Endodermal cell (in vitro differentiated cells): ENCODE measurements at places on chromosomes 4 and X.

DNA sequence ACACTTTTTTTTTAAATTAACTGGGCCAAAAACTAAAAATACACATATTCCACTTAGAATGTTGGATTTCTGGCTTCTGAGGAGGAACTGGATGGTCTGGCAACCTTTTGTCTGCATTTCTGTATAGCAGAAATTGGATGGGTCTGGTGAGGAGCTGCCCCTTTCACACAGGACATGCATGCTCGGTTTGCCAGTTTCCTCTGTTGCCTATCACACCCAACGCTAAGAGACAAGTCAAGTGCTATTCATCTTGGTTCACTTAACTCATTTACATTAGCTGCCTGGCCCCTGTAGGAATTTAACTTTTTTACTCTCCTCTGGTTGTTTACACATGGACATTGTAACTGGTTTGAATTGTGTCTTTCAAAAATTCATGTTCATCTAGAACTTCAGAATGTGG, 195.7 kb downstream of the PACRGL start:
- no peak for DNase-seq

GRCh38 chr4:149202117-149202516, 613.5 kb downstream of the IQCM start:
- DNase-seq, result no peak

DNA sequence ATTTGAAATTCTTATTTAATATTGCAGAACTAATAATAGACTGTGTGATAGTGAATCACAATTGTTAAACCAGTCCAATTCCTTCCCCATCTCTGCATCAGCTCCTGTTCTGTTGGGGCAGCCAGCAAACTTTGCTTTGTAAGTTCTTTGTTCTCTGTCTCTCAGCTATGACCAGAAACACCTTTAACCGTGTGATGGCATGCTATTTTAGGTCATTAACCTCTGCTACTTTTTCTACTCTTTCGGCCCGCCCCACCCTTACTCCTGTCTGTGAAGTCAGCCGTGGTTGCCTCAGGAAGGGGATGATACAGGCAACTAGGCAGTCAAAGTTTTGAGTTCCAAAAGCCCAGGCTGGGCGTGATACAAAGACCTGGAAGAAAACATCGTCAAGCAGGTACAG, 51.3 kb upstream of the EGFL6 start:
- DNase-seq, result no peak

GRCh38 chrX:118418811-118419251, 72.9 kb downstream of the WDR44 start:
- DNase-seq, result peak; percentile 69

- DNase-seq, result no peak
Observed at GRCh38 chrX:20595928-20596575, 329.3 kb upstream of the RPS6KA3 start.

DNA sequence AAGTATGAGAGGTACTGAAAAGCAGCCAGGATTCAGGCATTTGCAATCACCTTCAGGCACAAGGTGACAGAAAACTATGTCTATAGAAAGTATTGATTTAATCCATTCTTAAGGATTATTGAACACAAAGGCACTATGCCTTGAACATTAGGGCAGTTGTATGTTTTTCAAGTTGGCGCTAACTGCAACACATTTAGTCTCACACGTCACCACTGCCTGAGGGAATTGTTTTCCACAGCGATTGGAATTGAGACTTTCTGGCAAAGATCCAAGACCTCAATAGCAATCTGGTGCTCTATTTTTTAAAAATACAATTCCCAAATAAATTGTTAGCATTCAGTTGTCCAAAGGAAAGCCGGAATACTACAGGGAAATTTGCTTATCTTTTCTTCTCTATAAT, 52.7 kb upstream of the FTHL17 start:
- DNase-seq, result no peak

DNA sequence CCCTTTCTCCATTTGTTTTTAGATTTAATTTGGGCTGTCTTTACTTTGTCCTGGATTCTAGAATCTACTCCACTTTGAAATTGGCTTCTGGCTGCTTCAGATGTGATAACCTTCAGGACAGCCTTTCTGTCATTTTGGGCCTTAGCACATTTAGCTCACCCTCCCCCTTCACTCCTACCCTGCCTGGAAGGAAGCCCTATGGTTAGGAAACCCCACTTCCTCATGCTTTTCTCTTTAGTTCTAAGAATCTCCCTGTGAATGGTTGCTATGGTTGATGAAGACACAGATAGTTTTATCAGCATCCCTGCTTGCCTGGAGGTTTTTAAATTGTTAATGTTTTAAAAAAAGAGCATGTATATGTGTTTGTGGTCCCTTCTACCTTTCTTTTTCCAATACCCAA, 100.7 kb upstream of the PTPN13 start:
- DNase-seq, result no peak

DNA sequence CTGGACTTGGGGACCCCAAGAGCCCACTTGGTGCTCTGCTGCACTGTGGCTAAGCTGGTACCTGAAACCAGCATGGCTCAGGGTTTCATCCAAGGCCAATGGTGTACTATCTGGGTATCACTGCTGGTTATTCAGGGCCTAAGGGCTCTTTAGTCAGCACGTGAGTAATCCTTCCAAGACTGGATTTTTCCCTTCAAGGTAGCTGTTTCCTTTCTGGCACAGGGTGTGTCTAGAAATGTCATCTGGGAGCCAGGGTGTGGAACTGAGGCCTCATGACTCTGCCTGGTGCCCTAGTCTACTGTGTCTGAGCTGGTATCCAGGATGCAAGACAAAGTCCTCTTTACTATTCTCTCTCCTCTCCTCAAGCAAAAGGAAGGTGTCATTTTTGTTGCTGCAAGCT, 99.0 kb upstream of the QRFPR start:
- no peak for DNase-seq

- peak; percentile 28 for DNase-seq
Observed at GRCh38 chrX:153638041-153638371, 9.0 kb upstream of the DUSP9 start.

DNA sequence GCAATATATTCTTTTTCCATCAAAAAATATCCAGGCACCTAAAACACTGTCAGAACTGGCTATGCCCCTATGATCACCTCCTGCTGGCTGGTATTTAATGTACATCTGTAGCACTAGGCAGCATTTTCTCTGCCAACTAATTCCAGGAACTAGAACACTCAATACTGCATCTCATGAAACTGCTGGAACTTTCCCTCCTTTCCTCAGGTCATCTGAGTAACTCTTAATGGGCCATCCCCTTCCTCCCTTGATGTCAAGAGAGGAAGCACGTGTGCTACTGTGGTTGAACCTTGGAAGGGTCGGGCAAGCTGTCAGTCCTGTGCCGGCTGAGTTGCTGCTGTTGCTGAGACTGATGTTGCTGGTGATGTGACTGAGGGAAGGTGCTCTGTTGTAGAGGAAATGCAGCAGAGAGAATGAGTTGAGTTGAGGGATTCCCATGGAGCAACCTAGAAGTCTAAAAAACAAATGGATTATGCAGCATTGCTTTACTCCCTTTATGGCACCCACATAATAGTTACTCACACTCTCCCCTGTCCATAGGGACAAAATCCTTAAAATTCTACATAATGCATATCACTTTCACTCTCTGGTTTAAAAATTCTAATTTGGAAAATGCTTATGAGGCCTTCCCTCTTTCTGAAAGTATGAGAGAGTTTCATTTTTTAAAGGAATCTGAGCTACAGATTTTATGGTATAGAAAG, 39.5 kb downstream of the TMEM165 start:
- no peak for DNase-seq

- no peak for DNase-seq
Observed at GRCh38 chr4:4720646-4721045, 138.8 kb upstream of the MSX1 start.

DNA sequence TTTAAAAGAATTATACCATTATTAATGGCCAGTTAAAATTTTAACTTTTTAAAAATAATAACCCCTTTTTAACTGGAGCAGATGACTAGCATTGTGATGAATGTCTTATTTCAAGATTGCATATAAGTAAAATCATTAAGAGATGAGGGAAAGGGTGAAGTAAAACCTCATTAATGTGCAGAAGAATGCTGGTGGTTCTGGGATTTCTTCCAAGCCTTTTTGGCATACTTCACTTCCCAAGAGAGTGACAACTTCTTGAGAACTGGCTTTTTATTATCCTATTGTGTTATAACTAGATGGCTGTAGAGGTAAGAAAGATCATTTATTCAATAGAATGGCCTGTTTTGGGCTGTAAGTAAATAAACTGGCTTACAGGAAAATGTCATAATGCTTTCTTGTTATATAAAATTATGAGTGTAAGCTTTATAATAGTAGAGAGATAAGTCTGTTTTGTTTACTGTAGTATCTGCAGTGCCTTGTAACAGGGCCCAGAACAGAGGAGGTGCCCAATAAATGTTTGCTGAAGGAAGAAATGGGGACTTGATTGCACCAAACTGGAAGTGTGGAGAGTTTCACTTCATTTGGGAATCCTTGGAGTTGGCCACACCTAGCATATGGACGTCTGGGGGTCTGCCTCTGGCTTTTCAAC, 242.9 kb upstream of the PITX2 start:
- no peak for DNase-seq

DNA sequence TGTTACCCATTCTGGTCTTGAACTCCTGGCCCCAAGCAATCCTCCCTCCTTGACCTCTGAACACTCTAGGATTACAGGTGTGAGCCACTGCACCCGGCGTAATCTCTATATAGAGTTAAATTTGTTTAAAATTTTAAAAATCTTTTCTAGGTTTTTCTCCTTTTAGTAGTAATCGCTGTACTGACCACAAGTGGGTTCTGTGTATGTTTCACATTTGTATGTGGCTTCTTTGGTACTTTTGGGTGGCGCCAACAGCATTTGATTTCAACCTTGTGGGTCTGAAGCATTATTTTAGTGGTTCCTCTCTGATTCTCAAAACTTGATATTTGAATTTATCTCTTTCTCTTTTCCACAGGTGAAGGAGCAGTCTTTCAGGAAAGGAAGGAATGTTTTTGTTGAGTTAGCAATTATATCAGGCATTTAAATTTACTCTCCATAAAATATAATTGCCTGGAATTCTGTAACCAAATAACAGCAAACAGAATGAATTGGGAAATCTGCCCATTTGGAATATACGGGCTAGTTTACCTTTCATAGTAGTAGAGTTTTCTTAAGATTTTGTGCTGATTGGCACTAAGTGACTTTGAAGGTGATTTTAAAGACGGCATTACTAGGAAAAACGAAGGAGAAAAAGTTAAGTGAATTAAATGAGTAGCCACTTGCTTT, 29.5 kb downstream of the ARHGAP10 start:
- no peak for DNase-seq

DNA sequence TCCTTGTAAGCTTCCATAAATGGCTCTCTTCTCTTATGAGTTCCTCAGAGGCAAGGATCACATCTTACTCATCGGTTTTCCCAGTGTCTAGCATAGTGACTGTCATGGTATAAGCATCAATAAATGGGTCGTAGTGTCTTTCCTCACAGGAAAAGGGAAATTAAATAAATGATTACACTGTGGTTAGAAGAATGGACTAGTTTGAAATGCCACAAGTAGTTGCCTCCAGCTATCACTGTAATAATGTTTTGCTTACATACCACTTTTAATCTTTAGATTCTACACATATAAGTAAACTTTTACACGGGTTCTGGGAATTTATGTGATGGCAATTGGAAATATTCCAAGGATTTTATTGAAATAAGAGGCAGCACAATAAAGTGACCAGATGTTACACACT, 152.8 kb upstream of the CXorf51A start:
- no peak for DNase-seq

- peak; percentile 51 for DNase-seq
Observed at GRCh38 chrX:38717871-38718270, 83.4 kb upstream of the MID1IP1 start.

DNA sequence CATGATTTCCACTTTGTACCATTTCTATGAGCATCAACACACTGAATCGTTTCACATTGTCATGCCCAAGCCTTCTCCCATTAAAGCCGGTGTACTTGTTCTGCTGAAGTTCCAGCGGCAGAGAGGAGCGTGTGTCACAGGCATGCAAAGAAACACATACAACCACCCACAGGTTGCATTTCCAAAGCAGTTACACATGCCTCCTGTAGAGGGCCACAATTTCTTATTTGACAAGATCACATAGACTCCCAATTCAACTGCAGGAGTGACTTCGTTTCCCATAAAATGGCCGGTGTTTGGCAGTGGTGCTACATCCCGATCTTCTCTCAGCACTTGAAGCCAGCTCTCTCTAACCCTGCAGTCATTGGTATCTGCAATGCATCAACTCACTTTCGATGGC, 992.6 kb downstream of the NLGN4X start:
- DNase-seq, result peak; percentile 59

GRCh38 chrX:71103110-71103983, 3.2 kb downstream of the CXorf65 start:
- peak; percentile 74 for DNase-seq

DNA sequence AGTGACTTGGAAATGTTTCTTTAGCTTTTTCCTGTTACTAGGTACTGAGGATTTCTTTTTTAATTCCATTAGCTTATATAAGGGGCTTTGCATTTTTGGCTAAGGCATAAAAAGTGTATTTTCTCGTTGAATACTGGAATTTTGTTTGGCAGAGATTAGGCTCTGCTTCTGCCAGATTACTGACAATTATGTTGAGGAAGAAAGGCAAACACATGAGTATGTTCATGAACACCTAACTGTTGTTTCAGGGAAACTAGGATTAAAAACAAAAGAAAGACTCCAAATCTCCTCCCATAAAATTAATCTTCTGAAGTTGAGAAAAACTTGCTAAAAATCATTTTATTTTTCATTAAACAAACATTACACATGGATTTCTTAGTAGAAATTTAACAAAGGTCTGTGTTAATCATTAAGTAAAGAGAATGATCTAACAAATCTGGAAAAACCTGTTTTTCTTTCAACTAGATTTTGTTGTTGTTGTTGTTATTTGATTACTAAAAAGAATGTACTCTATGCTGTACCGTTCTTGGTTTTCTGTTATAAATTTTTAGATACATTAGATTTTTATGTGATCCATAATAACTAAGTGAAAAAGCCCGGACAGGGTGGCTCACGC, 43.3 kb upstream of the STAG2 start:
- no peak for DNase-seq

GRCh38 chr4:67459164-67459563, 86.1 kb downstream of the CENPC start:
- no peak for DNase-seq

DNA sequence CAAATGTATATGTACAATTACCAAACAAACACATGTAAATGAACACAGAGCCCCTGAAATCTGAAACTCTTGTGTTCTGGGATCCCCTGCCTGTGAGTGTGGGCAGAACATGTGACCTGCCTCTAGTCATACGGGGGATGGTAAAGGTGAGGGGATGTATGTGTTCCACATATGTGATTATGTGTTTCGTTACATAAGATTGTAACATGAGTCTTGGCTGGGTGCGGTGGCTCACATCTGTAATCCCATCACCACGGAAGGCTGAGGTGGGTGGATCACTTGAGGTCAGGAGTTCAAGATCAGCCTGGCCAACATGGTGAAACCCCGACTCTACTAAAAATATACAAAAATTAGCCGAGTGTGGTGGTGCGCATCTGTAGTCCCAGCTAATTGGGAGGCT, 37.1 kb upstream of the SLC2A9 start:
- DNase-seq, result no peak

- DNase-seq, result no peak
Observed at GRCh38 chr4:187576751-187577150, 418.8 kb upstream of the ZFP42 start.

DNA sequence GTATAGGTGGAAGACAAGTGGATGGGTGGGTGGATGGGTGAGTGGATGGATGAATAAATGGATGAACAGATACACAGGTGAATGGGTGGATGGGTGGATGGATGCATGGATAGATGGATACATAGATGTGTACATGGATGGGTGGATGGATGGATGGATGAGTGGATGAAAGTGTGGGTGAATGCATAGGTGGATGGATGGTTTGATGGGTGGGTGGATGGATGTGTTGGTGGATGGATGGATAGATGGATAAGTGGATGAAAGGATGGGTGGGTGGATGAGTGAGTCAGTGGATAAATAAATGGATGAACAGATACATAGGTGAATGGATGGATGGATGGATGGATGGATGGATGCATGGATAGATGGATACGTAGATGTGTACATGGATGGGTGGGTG, 1.6 kb downstream of the CRLF2 start:
- DNase-seq, result no peak
